Endodermal cell (in vitro differentiated cells): ENCODE measurements at places on chromosomes 16 and 17. TPM values are rescaled to one million over a fixed set of nuclear protein-coding genes. Genes with fewer than 3 reads are reported as not detected.
A peak's percentile ranks its signal among the peaks of the same experiment; 100 is the strongest.

The CARD14 gene
- total RNA-seq = 0.31 TPM in 1 of 2 replicates, not detected in the other

DNA sequence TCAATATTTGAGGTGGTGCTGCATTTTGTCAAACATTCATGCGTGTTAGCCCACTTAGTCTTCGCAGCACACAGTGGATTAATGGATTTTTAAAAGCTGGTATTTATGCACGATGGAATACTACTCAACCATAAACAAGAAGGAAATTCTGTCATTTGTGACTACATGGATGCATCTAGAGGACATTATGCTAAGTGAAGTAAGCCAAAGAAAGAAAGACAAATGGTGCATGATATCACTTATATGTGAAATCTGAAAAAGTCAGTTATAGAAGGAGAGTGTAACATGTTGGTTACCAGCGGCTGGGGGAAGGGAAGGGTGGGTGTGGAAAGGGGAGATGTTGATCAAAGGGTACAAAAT lies 23.0 kb downstream of the HMOX2 start:
- DNase-seq = no peak

GRCh38 chr17:71113347-71113746 lies 944.0 kb downstream of the KCNJ2 start:
- DNase-seq = peak; percentile 51

DNA sequence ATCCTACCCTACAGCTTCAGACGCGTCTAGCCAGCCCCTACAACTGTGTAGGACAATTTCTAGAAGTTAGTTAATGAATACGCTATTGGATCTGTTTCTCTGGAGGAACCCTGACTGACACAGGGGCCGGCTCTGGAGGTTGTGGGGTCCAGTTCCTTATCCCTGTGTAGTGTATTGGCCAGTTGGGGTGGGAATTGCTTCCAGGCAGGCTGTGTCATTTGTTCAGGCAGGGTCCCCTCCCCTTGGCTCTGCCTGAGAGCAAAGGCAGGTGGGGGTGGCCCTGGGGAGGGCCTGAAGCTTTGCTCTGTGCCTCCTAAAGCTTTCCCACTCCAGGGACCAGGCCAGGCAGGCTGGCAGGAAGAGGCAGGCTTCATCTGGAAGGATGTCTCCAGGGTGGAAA lies 11.7 kb upstream of the CETP start:
- no peak for DNase-seq

DNA sequence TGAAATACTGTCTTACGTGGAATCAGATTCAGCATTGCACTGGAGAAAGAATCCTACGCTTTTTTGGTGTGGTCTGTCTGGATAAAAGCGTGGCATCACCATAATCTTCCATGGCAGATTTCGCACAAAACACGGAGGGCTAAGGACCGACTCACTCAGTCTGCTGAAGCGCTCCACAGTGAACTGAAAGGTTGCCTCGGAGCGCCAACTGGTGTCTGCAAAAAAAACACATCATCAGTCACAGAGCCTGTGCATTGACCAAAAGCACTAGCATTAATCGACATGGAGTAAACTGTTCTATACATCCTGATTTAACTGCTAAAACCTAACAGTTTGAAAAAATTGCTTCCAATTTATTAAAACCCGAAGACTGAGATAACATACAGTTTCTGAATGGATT lies 40.5 kb downstream of the USP7 start:
- no peak for DNase-seq

- no peak for DNase-seq
Observed at GRCh38 chr17:35291802-35292201, 48.9 kb downstream of the SLFN5 start.

- no peak for DNase-seq
Observed at GRCh38 chr16:85360323-85361277, 248.3 kb upstream of the CIBAR2 start.

The GP1BA gene
- not detected in 3 replicates for total RNA-seq

DNA sequence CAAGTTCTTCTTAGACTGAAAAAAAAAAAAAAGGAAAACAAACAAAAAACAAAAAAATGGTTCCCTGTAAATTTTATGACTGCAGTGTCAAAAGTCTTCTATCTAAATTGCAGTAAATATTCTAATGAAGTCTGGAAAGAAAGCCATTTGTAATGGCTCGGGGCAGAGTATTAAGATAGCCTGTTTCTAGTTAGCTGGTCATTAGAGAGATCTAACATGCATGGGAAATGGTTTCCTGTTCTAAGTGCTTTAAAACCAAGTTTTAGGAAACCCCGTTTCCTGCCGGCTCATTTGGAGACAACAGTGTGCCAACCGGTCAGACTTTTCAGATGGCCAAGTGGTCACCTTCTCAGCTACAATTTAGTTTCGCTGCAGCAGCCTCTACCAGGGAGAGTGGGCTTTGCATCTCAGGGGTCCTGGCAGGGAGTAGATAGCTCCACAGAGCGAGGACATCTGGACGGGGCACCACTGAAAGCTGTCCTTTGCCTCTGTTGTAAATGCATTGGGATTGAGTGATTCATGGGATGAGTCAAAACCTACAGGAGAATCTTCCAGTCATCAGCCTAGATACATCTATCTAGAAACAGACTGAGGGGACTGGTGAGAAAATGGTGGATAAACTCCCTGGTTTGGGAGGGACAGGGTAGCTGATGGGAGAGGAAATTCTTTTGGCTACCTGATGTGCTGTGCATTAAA lies 473.2 kb upstream of the SALL1 start:
- DNase-seq = no peak

The DOC2B gene
- total RNA-seq = 1.5 to 2.6 TPM (median 2.1 TPM) in 3 replicates

- no peak for DNase-seq
Observed at GRCh38 chr16:84643674-84644073, 4.6 kb upstream of the KLHL36 start.

- no peak for DNase-seq
Observed at GRCh38 chr17:35068249-35068648, 4.7 kb upstream of the RFFL start.

DNA sequence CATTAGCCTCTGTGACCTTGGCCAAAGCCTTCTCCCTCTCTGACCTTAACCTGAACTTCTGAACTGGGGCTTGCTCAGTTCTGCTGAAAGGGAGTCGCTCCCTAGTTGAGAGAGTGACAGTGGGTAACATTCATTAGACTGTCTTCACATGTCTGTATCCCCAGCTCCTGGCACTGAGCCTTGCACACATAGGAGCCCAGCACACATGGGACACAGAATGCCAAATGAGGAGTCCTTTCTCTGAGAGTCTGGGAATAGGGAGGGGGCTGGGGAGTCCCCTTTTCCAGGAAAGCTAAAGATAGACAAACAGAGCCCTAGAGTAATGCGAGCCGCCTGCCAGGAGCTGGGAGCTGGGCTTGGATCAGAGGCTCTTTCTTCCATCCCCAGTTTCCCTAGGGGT lies 2.5 kb downstream of the TAC4 start:
- DNase-seq = no peak

The ZSCAN10 gene
- total RNA-seq = 21.1 to 36.6 TPM (median 35.2 TPM) in 3 replicates

The TLCD2 gene
- 0.26 to 0.84 TPM (median 0.74 TPM) in 3 replicates for total RNA-seq

The PDILT gene
- total RNA-seq = not detected in 2 replicates

The CCL1 gene
- not detected in 2 replicates for total RNA-seq

The AATK gene
- 2.5 and 4.3 TPM in 2 replicates for total RNA-seq

- DNase-seq = peak; percentile 89
Observed at GRCh38 chr17:34913001-34913400, 48.3 kb downstream of the CCT6B start.

GRCh38 chr17:42681976-42682721 lies at the start of gene CNTNAP1:
Gene CNTNAP1 (plus strand): TSS chr17:42682531. CDS start chr17:42682830, 299 bp downstream.
- DNase-seq = peak; percentile 89

The MT1M gene
- not detected in 3 replicates for total RNA-seq

DNA sequence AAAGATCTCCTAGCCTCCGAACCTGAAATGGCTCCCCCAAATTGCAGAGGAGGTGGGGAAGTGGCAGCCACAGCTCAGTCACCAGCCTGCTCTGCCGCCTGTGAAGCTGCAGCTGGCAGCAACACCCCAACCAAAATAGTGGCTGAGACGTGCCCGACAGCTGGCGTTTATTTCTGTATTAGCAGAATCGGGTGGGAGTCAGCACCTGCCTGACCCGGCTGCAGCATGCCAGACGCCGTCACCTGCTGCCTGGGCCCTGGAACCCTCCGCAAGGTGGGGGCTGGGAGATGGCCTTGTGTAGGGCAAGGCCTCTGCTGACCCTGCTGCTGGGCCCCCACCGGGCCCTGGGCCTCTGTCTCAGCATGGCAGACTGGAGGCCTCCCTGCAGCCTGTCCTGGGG lies 17.5 kb upstream of the PABPN1L start:
- DNase-seq = no peak

The TAC4 gene
- total RNA-seq = 1.5 and 1.6 TPM in 2 replicates

The GAA gene
- 71.4 to 74.3 TPM (median 72.3 TPM) in 3 replicates for total RNA-seq

DNA sequence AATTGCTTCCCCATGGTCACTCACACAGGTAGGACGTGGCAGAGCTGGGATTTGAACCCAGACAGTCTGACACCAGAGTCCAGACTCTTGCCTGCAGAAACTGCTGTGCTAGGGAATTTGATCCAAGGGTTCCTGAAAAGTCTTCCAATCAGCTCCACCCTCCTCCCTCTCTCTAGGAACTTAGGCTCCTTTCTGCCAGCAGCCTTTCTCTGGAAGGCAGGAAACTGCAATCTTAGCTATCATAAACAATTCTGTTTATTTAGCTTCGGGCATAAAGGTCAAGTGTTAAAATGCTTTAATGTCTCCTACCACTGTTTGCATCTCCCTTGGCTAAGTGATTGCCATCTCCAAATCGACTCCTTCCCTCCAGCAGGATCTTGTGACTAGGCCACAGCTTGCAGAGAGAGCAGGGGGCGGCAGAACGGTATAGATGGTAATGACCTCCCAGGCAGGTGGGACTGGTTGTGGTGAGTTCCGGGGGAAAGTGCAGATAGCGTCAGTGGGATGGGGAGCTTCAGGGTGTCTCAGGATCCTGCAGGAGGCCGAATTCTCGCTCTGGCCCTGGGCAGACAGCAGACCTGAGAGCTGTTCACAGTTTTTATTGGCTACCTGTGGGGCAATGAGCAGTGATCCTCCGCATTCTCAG lies 882.4 kb upstream of the EEF2KMT start:
- DNase-seq = peak; percentile 70

DNA sequence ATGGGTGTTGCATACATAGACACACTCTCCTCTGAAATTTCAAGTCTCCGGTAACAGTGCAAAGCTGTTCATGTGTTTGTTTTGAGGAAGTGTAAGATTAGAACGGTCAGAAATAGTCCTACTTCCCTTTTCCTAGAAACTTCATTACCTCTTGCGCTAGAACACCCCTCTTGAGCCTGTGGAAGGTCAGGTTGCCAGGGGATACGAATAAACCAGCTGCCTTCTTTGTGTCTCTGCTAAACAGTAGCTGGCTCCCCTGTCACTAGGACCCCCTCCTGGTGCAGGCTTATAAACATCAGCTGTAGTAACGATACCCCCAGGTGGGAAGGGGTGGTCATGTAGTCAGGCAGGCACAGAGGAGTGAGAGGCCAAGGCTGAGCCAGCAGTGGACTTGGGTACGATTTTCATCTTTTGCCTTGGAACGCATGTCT lies 113.4 kb upstream of the RCVRN start:
- no peak for DNase-seq

The AANAT gene
- not detected in 2 replicates for total RNA-seq

DNA sequence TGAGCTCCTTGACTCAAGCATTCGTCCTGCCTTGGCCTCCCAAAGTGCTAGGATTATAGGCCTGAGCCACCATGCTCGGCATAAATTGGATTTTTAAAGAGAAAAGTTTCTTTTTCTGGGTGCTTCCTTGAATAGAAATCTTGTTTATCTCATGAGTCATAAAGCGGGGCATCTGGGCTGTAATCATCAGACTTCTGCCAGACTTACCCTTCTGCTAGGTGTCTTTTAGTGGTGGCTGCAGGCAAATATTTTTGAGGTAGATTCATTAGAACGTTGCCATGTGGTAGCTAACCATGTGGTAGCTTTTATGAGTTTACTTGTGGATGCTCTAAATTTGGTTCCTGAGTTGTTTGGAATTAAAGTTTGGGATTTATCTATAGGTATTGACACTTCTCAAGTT lies 13.4 kb downstream of the PGS1 start:
- no peak for DNase-seq

The CHST5 gene
- 0.17 to 1.1 TPM (median 0.33 TPM) in 3 replicates for total RNA-seq

DNA sequence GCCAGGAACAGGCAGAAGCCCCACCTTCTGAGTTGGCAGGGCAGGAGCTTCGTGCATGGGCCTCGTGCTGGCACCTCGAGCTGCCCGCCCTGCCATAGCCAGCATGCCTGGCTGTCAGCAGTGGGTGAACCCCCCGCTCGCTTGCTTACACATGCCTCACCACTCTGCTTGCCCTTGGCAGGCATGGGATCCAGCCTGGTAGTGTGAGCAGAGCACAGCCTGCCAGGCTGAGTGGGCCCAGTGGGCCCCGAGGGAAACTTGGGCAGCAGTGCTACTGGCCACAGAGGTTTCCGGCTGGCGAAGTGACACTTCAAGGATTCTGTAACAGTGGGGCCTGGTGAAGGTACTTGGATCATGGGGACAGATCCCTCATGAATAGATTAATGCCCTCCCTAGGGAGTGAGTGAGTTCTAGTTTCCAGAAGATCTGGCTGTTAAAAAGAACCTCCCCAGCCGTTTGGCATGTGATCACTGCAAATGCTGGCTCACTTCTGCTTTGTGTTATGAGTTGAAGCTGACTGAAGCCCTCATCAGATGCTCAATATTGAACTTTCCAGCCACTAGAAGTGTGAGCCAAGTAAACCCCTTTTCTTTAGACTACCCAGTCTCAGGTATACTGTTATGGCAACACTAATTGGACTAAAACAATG lies 114.7 kb downstream of the BCAS3 start:
- no peak for DNase-seq

DNA sequence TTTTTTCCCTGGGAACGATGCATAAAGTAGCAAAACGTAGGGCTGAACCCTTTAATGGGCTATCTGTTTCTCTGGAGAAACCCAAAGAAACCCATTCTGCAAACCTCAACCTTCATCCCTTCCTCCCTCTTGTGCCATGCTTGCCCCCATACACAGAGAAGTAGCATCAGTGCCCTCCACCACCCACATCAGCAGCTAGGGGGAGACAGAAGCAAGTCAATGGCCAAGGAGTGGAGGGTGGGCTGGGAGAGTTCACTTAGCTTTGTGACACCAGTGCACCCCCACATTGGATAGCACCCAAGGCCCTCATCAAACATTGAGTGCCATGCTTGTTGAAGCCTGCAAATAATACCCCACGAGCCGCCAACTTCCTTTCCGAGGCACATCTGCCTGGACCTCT lies 282.4 kb downstream of the ABCC12 start:
- peak; percentile 63 for DNase-seq

DNA sequence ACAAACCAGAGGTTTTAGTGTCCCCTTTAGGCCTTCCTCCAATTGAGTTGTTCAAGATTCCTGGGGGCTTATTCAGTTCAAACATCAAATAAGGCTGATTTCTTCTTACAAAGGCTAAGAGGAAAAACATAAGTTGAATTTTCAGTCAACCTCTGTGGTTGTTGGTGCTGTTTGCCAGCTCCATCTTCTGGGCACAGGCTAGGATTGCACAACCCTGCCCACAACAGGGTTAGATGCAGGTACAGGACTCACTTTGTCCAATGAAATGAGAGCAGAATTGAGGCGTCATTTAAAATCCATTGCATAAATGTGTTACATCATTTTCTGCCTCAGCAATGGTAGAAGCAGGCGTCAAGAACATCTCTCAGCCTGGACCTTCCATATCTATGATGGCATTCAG lies 173.3 kb downstream of the PMP22 start:
- DNase-seq = peak; percentile 74

The ABCC12 gene
- 0.35 and 1.1 TPM in 2 replicates for total RNA-seq

GRCh38 chr17:40705584-40705983 lies 2.0 kb upstream of the KRT24 start:
- no peak for DNase-seq
